CD14-positive monocyte (primary cell): ENCODE measurements at places on chromosomes 2 and 18. TPM values are rescaled to one million over a fixed set of nuclear protein-coding genes. Genes with fewer than 3 reads are reported as not detected.

- DNase-seq = no peak
Measured at GRCh38 chr2:60567919-60568768, 14.7 kb upstream of the BCL11A start.

DNA sequence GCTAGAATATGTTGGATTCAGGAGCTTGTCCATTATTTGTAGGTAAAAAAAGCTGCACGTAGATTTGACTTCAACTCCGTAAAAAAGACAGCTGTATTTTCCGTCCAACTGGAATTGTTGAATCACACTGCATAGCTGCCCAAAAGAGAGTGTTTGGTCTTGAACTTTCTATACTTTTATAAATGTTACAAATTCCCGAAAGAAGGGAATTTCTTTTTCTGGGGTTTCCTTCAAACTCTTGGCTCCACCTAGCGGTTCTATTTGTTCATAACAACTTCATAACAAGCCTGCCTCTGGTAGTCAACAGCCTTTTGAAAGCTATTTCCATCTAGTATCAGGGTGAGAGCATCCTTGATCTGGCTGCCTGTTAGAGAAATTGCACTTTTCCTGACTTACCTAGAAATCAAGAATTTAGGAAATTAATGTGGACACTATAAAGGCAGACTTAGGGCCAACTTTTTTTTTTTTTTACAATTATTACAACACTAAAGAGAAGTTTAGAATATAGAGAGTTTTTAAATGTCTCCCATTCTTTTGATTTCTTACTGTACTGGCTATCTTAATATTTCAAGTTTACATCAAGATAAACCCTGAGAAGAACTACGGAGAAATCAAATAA lies 48.1 kb downstream of the TMEM185B start:
- peak; percentile 31 for DNase-seq

DNA sequence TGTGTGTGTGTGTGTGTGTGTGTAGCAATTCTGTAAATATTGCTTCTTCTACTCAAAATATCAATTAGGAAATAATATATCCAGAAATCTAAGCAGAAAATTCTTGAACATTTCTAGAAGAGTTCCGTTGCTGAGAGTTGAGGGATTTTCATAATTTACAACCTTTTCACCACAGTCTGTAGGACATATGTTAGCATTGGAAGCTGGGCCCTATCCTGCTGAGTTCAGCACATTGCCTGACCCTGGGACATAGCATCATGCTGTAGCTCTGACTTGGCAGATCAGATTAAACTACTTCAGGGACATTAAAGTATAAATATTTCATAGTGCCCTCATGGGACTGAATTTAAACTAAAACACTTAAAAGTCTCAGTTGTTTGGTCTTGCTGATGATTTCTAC lies 129.2 kb upstream of the KCNH7 start:
- no peak for DNase-seq

DNA sequence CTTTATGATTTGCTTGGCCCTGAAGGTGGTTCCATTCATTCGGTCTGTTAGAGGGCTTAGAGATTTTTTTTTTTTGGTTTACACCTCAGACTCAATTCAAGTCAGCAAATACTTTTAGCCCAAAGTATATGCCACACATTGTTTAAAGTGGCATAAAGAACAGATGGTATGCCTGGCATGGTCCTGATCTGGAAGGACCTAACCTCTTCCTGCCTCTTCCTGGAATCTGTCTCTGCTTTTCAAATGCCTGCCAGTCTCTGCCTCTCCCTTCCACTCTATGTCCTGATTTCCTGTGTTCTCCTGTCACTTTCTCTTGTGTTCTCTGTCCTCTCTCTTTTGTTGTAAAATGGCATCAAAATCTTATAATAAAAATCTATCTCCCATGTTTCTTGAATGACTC lies 158.0 kb downstream of the ANKRD30B start:
- no peak for DNase-seq

DNA sequence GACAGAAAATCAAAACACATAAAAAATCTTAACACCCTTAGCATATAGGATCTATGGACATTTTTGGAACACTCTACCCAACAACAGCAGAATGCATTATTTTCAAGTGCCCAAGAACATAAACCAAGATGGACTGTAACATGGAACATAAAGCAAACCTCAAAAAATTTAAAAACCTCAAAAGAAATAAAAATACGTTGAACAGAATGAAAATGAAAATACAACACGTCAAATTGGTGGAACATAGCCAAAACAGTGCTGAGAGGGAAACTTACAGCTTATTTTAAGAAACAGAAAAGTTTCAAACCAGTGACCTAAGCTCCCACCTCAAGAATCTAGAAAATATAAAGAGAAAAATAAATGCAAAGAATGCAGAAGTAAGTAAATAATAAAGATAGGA lies 58.3 kb upstream of the BCL2L11 start:
- no peak for DNase-seq

- no peak for DNase-seq
Measured at GRCh38 chr2:107635883-107636282, 190.8 kb upstream of the RGPD4 start.

- DNase-seq = peak; percentile 61
Measured at GRCh38 chr2:216081487-216082116, at the start of the genes PECR and TMEM169. Gene PECR (minus strand): TSS chr2:216081809. CDS start chr2:216081741, 68 bp downstream. Gene TMEM169 (plus strand): TSS chr2:216081919. CDS start chr2:216095964, 14,045 bp downstream.

DNA sequence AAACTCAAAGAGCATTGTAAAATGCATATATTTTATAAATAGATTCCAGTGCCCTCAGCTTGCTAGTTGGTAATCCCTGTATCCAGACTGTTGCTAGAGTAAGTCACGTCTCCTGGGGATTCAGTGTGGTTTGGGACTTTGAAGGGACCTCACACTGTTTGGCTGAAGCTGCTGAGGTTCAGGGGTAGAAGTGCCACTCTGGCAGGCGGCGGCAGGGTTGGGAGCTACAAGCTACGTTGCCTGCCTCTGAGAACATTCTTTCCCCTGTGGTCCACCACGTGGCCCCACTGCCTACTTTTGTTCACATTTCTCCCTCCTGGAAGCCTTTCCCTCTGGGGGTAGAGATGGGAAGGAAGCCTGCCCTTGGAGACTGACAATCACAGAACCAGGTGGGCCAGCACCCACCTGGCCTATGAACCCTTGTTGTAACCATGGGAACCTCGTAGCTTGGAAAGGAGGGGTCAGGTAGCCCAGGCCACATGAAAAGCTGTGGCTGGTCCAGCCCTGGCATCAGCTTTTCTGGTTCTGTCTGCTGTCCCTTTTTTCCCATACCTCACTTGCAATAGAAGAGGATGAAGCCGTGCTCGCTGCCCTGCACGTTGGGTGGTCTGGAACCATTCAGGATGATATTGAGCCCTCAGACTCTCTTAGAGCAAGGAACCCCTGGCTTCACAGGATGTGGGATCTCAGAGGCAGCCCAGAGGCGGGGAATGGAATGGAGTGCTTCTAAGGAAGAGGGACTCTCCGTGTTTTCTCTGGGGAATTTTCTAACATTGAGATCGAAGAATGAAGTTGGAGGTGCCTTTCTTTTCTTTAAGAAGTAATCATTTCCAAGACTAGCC lies 2.9 kb downstream of the RNF144A start:
- no peak for DNase-seq

- DNase-seq = no peak
Measured at GRCh38 chr2:20403774-20404312, 43.0 kb upstream of the RHOB start.

- no peak for DNase-seq
Measured at GRCh38 chr18:64103986-64104385, 44.9 kb downstream of the LINC00305 start.

DNA sequence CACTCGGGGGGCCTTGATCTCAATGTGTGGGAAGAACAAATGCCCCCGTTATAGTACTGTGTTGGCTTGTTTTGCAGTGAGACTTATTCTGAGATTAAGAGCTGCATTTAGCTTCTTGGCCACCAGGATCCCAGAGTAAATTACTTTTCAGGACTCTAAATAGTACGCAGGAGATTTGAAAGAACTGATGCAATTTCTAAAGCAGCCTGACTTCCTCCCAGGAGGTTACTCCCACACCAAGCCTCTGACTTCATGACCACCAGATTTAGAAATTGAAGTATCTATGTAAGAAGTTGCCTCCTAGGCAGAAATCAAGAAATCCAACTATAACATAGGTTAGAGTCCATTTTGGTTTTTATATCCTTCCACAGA lies 67.0 kb downstream of the FEZ2 start:
- DNase-seq = no peak

GRCh38 chr18:963276-963675 lies 58.6 kb downstream of the ADCYAP1 start:
- no peak for DNase-seq

DNA sequence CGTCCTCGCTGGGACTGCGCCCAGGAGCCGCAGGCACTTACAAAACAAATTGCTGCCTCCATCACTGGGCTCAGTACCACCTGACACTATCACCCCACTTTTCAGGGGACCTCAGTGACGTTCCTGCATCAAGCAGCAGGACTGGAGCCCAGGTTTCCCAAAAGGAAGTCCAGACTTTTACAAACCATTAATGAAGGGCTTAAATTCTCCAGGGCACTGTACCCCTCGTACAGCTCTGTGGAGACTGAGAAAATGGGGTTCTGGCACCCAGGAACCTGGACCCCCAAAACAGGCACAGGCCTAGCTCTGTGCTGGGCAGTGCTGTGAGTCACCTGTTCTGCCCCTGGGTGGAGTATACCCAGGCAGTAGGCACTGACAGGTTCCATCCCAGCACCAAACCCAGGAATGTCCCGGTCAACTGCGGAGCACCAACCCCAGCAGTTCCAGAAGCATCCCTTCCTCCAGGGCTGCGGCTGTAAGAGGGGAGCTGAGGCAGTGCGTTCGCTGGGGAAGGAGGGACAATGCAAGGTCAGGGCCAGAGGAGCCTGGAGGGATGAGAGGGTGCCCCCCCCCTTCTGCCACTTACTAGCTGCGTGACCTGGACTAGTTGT lies 24.6 kb upstream of the NOTO start:
- no peak for DNase-seq

GRCh38 chr2:67856866-67857265 lies 205.9 kb downstream of the C1D start:
- no peak for DNase-seq

- no peak for DNase-seq
Measured at GRCh38 chr2:85772019-85772745, 18.4 kb downstream of the ATOH8 start.

GRCh38 chr2:39718483-39718882 lies 52.8 kb downstream of the TMEM178A start:
- no peak for DNase-seq

- no peak for DNase-seq
Measured at GRCh38 chr2:119852214-119852613, 92.5 kb downstream of the PTPN4 start.

DNA sequence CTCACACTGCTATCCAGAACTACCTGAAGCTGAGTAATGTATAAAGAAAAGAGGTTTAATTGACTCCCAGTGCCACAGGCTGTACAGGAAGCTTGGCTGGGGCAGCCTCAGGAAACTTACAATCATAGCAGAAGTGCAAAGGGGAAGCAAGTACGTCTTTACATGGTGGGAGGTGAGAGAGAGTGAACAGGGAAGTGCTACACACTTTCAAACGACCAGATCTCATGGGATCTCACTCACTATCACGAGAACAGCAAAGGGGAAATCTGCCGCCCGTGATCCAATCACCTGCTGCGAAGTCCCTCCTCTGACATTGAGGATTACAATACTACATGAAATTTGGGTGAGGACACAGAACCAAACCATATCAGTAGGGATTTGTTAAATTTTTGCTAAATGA lies 150.4 kb upstream of the NXPH2 start:
- DNase-seq = no peak

DNA sequence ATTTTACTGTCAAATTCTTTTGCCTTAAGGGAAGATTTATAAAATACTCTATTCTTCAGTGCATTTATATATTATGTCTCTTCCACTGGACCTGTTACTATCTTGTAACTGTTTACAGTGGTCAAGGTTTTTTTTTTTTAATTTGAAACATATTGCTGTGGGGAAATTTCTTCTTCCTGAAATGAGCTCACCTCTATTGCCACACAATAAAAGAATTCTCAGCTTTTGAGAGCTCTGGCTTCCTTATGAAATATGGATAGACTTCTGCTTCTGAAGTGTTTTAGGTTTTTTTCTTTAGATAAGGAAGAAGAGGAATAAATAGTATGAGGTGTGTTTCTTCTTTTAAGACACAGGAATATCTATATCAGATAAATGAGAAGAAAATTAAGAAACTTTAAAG lies 7.7 kb downstream of the VRK2 start:
- DNase-seq = peak; percentile 67

DNA sequence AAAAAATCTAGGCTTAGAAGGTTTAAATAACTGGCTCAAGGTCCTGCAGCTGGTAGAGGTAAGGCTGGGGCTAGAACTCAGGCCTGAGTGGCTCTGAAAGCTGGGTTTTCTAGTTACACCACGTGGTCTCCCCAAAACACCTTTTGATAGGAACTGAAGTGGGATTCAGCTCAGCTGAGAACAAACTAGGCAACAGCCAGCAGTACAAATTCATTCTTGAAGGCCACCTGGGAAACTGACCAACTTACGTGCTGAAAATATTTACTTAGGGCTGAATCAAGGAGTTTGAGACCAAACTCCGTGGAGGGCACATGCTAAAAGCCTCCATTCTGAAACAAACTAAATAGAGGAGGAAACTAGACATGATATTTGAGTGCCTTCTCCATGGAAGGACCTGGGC lies 67.2 kb downstream of the AOX1 start:
- DNase-seq = no peak

DNA sequence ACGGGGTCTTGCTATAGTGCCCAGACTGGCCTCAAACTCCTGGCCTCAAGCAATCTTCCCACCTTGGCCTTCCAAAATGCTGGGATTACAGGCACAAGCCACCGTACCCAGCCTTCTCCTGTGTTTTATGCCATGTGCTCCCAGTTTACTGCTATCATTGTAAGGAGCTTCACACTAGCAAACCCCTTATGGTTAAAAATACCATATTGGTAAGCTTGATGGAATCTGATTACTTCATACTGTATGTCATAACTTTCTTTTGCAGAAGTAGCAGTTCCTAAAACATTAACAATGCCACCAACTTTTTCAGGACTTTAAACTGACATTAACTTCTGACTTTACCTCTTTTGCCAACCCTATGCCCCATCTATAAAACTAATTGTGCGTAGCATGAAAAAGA lies 36.2 kb downstream of the HAT1 start:
- peak; percentile 86 for DNase-seq

DNA sequence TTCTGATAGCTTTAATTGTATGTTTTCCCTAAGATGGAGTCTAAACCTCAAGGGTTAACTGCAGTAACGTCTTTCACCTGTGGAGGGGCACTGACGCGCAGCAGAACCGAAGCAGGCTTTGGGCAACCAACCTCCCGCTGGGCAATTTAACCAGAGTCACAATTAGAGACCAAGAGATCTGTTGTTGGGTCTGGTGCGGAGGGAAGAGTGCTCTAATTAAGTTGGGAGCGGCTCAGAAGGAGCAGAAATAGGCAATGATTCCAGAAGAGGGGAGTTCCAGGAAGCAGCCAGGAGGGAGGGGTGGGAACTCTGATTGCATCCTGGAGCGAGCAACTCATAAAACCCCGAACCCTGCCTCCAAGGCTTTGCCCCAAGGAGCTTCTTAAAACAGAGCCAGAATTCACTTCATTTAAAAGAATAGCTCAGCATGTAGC lies 245.8 kb downstream of the PAX3 start:
- no peak for DNase-seq

Gene ZNF2
- polyA plus RNA-seq = 0.89 TPM

Gene PKDCC
- polyA plus RNA-seq = not detected

Gene BOLA3
- polyA plus RNA-seq = 3.9 and 6.0 TPM in 2 replicates

Gene INO80B
- 41.7 and 48.7 TPM in 2 replicates for polyA plus RNA-seq

Gene ERMN
- 0.61 and 3.9 TPM in 2 replicates for polyA plus RNA-seq

Gene SPATA3
- polyA plus RNA-seq = not detected

Gene CABYR
- polyA plus RNA-seq = not detected

Gene HOXD3
- not detected in 2 replicates for polyA plus RNA-seq

Gene XDH
- not detected for polyA plus RNA-seq

Gene APCDD1
- 1.4 and 1.6 TPM in 2 replicates for polyA plus RNA-seq

Gene REG1B
- not detected in 2 replicates for polyA plus RNA-seq

Gene SRD5A2
- polyA plus RNA-seq = not detected

Gene SFT2D3
- 3.8 TPM for polyA plus RNA-seq
